Umbilical cord (tissue), 2 donors: ENCODE measurements at places on chromosomes 12 and 14.
A peak's percentile ranks its signal among the peaks of the same experiment; 100 is the strongest.

DNA sequence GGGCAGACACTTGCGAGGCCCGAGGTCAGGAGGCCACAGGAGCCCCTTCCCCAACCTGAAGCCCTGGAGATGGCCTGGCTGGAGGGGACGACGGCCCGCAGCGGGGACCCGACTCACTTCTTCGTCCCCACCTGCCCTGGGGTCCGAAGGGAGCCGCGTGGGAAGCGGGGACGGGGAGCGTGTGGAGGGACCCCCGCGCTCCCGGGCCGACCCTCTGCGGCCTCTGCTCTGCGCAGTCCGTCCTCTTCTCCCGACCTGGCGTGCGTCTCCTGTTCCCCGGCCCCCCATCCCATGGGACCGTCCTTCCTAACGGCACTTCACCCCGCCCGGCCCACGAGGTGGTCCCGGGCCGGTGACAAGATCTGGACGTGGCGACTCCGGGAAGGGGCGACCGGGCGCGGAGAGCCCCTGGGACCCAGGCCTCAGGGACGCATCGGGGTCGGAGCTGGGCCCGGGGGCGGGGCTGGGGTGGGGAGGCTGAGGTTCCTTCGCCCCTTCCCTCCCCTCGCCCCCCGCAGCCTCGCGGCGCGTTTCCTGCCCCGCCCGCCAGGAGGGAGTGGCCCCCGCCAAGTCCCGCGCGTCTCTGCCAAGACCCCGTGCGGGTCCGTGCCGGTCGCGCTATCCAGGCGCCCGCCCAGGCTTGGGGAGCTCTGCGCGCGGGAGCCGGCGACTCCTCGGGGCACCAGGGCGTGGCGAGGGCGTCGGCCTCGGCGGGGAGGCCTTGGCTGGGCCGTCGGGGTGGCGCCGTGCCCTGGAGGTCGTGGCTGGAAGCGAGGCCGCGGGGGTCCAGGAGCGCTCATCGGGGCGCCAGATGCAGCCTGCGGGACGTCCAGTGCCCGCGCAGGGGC, 97.1 kb downstream of the TNFAIP2 start:
- DNase-seq, result no peak

DNA sequence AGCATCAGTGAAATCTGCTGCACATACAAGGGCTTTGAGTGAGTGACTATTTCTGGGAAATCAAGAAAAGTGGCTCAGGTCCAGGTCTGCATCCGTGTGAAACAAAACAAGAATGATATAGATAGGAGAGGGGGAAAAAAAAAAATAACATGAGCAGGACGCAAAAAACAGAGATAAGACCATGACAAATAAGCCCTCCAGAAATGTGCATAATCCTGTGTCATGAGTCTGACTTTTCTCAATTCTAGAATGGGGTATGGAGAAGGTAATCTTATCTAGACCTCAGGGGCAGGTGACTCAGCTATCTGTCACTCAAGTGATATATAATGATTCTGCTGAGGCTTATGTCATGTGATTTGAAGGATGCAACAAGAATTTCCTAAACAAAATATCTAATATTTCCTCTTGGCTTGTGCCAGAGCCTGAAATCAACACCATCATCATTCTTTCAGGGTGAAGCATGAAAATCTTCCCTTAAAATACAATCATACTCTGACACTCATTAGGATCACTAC, 250.0 kb downstream of the PHLDA1 start:
- DNase-seq, result peak; percentile 90

- peak; percentile 17 for DNase-seq
These were observed 17.7 kb upstream of the NEDD1 start for GRCh38 chr12:96889273-96889933.

- no peak for DNase-seq
These were observed 28.8 kb downstream of the VCPKMT start for GRCh38 chr14:50087341-50088116.

DNA sequence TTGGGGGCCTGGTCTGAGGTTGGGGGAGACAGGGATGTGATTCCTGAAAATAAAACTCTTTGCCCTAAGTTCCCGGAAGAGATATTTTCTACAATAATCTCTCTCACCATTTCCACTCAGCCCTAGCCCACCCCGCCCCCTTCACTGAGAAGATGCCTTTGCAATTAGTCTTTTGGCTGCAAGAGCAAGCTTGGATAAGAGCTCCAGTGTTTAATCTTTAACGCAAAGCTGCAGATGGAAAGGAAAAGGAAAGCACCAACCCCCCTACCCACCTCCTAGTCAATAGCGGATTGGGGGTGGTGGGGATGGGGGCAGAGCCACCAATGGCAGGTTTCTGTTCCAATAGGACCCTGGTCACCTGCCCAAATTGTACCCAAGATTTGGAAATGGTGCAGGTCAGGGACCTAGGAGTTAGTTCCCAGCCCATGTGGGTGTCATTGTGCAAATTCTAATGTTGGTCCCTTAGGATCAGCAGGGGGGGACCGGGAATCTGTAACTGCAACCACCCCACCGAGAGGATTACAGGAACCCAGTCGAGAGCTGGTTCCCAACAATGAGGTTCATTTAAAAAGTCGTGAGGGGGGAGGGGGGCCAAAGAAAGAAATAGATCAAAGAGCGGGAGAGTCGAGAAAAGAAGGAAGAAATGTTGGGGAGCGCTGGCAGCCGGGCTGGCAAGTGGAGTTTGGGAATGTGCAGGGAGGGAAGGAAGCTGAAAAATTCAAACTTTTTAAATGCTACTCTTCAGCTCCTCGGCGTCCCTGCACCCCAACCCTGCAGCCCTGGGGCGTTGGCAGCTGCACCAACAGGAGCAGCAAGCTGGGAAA, 1.6 kb downstream of the ZFP36L1 start:
- peak; percentile 50 for DNase-seq

DNA sequence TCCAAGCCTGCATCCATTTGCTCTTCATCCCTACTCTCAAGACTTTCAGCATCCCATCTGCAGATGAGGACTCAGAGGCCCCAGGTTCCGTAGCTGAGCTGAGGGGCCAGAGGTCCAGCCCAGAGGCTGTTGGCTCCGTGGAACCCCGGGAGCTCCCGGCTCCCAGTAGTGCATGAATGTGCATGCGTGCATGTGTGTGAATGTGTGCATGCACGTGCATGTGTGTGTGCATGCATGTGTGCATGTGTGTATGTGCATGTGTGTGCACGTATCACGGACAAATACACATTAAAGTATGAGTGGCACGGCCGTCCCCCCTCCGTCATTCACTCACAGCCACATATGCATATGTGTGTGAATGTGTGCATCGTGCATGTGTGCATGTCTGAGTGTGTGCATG, 149.9 kb downstream of the KIF26A start:
- no peak for DNase-seq

DNA sequence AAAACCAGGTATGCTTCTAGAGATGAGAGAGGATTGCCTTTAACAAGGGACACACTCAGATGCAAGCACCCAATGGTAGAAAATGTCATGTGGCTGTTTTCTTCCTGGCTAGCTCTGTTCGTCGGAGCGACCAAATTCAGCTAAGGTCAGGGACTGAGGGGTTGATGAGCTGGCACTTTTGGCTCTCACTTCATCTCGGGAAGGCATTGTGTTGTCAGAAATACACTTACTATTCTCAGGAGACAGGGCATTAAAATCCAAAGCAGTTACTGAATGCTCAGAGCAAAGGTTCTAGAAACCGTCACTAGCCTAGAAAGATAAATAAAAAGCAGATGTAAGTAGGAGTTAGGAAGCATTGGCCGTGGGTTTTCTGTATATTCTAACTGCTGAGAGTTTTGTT, 275.7 kb upstream of the SSTR1 start:
- no peak for DNase-seq

- DNase-seq, result no peak
These were observed 23.0 kb downstream of the LACRT start for GRCh38 chr12:54611715-54612149.

DNA sequence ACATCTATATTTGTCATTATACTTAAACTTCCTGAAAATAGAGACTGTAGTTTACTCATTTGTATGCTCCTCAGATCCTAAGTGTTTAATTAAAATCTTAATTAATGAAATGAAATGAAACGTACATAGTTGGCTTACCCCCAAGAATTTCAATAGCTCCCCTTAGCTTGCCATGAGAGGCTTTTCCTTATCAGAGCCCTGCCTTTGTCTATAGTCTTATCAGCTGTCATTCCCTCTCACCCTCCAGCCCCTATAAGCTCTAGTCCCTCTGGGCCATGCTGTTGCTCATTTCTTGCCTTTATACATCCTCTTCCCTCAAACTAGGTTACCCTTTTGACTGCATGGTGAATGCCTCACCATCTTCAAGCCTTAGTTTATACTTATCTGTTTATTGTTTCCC, 1.1 kb upstream of the RTRAF start:
- DNase-seq, result no peak

DNA sequence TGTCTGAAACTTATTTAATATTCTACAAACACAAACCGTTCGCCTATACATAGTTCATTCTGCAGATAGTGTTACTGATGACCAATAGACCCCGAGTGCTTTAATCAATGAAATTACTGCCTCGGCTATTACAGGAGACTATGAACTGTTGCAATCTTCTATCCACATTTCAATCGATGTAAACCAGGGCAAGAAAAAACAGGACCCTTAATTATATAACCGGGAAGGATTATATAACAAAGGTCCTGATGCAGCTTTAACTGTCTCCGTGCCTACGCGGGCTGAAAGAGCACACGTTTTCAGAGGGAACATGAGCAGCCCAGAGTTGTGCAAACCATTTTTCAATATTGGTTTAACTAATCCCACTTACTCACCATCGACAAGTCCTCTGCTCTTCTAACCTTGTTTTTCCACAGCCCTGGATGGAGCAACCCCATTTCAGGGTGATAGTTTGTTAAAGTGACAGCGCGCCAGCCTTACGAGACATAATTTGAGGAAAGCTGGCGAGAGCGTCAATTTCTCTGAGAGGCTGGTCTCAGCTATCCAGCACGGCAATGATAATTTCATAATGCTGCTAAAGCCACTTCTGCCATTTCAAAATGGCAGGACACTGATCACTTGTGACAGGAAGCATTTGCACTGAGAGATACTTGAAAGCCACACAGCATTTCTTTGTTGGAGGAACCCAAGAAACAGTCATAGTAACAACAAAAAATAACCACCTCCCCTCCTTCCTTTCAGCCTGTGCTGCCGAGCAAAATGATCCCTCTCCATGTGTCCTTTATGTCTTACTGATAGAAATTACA, 184.6 kb downstream of the FOXN3 start:
- no peak for DNase-seq

DNA sequence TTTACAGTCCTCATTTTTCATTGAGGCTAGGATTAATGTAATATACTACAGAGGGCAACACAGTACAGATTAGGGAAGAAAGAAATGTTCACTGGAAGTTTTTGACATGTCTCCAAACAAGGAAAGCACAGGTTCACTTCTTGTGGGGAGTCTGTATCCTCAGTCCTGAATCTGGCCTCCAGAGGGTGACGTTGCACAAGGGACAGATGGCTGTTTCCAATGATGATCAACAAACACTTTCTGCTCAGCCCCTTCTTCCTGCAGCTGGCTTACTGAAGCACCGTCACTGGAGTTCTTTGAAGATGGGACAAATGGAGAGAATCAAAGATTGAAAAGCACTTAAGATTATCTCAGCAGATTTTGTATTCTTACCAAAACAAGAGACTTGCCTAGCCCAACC, 123.3 kb upstream of the OR4E1 start:
- DNase-seq, result no peak

DNA sequence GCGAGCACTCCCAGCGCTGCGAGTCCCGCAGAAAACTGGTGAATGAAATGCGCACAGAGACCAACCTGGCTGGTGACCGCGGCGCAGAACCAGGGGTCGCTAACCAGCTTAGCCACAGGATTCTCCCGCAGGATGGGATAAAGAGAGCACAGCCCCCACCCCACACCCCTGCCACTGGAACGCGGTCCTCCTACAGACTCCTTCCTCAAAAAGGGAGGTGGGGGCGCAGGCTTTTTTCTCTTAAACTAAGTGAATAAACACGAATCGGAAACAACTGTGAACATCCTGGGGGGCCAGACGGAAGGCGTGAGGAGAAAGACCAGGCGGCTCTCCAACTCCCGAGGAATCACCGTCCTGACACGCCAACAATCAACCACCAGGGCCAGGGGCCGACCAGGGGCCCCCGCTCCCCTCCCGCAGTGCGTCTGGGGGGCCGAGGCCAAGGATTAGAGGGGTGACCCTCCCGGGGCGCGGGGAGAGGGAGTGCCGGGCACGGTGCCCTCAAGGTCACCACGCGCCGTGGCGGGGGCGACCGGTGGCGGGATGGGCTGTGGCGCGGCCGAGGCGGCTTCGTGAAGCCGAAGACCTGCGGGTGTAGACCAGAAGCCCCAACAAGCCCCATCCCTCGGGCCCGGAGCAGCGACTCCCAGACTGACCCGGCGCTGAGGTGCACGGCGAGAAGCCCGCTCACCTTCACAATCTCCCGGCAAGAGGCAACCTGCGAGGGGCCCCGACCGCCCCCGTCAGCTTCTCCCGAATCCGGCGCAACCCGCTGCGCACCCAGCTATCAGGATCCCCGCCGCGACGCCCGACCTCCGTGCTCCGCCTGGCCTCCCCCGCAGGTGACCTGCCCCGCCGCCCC, 704 bp downstream of the ATP2B1 start:
- peak; percentile 21 for DNase-seq

- DNase-seq, result no peak
These were observed 13.6 kb upstream of the AQP2 start for GRCh38 chr12:49936925-49937324.

- DNase-seq, result peak; percentile 64
These were observed 39.9 kb upstream of the TMCC3 start for GRCh38 chr12:94690198-94690771.

DNA sequence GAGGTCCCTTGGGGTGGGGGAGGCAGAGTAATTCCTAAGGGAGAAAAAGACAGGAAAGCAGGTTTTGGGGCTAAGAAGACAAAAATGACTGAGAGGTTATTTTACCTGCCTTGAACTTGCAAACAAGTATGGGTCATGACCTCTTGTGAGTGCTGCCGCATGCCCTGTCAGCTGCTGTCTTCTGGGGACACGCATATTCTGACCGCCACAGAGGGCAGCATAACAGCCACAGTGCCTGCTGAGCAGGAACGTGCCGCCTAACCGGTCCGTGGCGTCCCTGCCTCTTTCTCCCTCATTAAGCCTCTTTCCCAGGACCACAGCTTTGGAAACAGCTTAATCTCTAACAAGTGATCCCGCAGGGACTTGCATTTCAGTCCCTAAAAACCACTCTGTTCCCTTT, 51.3 kb upstream of the KCNA1 start:
- no peak for DNase-seq

- DNase-seq, result no peak
These were observed 20.3 kb downstream of the FANCM start for GRCh38 chr14:45156067-45156466.

DNA sequence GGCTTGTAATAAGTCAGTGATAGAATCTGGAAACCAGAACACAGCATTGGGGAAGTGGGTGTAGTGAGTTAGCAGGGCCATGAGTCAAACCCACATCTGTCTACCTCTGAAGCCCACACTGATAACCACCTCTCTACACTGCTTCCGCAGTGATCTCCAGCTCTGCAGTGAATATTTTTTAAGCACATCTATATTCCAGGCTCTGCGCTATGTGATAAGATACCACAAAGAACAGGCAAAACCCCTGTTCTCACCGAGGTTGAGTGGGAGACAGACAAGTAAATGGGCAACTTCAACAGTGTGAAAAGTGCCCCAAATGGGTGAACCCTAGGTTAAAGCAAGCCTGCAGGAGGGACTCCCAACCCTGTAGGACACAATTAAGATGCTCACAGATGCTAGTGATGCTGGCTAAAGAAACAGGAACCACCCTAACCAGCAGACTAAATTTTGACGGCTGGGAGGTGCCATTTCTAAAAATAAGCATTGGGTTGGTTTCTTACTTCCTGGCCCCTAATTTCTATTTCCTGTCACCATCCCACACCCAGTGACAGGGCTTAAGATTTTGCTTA, 375.0 kb downstream of the DPF3 start:
- DNase-seq, result peak; percentile 43
